ENCODE measurements at places on chromosomes 3 and 15.

DNA sequence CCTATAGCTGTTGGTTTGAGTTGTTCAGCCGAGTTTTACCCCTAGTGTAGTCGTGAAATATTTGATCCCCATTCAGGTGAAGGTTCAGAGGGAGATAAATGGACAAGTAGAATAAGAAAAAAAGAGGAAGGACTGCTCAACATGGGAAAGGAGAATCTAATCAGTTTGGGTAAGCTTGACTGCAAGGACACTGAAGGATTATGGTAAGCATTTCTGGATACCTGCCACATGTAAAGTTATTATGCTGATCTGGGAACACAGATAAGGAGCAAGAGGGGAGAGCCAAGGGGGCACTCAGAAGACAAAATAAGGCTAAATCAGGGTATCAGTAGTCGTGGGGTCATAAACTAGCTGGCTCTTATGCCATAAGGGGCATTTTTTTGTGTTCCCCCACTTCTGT is 49.9 kb downstream of the TFG start:
- DNase-seq, result no peak

DNA sequence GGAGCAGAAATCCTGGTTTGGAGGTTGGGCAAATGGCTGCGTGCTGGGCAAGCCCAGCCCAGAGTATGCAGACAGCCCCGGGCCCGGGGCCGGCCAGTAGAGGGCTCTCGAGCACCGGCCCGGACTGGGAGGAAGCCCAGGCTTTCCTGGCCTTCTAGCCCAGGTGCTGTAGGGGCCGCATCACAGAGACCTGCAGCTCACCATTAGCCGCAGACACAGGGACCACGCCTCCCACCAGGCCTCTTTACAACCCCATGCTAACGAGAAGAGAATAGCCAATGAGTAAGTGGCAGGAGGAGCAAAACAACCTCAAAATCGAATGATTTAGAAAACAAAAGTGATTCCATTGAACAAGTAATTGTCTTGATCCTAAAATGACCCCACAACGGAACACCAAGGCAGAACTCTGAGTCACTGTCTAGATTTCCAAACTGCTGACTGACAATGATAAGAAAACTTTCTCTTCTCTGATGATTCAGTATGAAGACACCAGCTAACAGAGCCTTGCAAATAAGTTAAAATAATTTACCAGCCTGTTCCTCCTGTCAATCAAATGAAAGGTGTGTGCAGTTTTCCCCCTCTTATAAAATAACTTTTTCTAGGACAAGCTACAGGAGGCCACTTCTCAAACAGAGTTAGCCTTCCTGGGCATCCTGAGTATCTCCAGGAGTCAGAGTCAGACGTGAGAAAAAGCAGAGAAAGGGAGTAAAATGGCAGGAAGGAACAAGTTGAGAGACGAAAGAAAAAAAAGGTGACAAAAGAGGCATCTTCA is 102.2 kb downstream of the DGKG start:
- DNase-seq, result peak; percentile 70

- DNase-seq, result no peak
Measured at GRCh38 chr3:110123946-110124345, 786.6 kb upstream of the DPPA4 start.

- no peak for DNase-seq
Measured at GRCh38 chr3:197807969-197808587, 17.0 kb downstream of the LRCH3 start.

DNA sequence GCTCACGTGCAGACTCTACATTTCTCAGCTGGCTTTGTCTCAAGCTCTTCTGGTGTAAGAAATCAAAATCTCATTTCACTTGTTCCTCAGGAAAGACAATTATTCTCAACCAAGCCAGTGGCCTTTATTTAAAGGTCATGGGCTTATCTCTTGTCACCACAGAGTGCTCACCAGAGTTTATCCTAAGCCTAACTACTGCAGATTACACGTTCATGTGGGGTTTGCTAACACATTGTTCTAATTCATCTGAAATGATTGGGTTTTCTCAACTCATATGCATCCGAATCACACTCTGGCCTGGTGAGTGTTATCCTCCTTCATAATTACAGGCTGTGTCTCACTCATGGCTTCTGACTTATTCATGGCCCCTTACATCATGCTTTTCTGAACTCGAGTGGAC is 83.3 kb upstream of the TSC22D2 start:
- DNase-seq, result no peak

GRCh38 chr15:29695489-29696167 is 126.6 kb downstream of the TJP1 start:
- no peak for DNase-seq

GRCh38 chr15:34841262-34841725 is 45.9 kb upstream of the ACTC1 start:
- DNase-seq, result no peak

DNA sequence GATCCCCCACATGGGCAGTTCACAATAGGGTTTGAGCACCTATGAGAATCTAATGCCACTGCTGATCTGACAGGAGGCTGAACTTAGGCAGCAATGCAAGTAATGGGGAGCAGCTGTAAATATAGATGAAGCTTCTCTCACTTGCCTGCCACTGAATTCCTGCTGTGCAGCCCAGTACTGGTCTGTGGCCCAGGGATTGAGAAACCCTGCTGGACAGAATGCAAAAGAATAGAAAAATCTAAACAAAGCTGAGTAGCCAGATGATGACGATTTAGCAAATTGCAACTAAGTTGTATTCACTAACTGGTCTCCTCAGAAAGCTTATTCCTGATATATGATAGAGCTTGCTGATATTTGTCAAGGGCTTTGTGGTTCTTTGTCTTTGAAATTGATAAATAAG is 34.3 kb upstream of the APH1B start:
- DNase-seq, result no peak

- DNase-seq, result no peak
Measured at GRCh38 chr3:66227915-66228314, 7.1 kb downstream of the SLC25A26 start.

DNA sequence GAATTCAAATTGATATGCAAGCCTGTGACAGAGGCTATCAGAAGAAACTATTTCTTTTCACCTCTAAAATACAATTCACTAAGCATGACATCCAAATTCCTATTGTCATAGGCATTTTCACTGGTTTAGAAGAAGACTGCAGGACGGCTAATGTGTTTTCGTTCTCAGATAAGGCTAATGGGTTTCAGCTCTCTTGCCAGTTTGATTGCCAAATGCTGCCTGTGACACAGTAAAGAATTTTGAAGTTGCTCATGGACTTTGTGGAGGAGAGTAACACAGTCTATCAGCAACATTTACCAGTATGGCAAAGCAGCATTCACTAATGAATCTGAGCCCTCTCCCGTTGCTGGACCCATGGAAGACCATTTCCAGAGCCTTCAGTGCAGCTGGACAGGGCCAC is 948.1 kb downstream of the FHIT start:
- no peak for DNase-seq

DNA sequence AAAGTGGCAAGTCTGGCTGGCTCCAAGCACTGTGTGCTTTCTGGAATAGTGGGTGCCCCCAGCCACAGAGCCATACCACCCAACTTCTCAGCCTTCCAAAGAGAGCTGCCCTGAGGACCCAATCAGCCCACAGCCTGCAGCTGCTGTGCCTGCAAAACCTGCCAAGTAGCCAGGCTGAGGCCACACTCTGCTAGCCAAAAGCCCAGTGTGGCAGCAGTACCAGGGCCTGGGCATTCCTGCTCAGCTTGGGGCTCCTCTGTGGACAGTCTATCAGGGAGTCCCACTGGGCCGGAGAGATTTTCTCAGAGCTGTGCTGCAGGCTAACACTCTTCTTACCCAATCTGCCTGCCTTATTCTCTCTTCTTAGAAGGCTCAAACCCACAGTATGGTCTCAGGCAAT is 136.5 kb downstream of the TPRA1 start:
- DNase-seq, result no peak

- DNase-seq, result no peak
Measured at GRCh38 chr3:13950042-13950441, 70.2 kb upstream of the WNT7A start.

DNA sequence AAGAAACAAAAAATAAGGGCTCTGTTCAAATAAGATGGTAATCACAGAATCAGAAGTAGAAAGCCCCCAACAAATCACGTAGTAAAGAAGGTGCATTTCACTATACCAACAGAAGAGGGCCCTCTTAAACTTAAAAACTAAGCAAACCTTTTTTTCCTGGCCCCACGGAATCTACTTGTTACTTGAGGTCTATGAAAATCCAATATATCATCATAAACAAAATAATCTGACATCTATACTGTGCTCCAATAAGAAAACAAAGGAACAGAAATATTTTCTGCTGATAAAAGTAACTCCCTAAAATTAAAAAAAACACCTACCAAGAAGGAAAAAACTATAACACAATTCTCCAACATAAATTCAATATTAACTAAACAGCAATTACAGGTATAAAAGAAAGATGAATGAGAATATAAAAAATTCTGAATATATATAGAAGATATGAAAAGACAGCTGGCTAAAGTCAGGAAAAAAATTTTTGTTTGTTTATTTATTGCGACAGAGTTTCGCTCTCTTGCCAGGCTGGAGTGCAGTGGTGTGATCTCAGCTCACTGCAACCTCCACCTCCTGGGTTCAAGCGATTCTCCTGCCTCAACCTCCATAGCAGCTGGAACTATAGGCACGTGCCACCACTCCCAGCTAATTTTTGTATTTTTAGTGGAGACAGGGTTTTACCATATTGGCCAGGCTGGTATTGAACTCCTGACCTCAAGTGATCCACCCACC is 81.8 kb downstream of the CLASP2 start:
- DNase-seq, result peak; percentile 36

DNA sequence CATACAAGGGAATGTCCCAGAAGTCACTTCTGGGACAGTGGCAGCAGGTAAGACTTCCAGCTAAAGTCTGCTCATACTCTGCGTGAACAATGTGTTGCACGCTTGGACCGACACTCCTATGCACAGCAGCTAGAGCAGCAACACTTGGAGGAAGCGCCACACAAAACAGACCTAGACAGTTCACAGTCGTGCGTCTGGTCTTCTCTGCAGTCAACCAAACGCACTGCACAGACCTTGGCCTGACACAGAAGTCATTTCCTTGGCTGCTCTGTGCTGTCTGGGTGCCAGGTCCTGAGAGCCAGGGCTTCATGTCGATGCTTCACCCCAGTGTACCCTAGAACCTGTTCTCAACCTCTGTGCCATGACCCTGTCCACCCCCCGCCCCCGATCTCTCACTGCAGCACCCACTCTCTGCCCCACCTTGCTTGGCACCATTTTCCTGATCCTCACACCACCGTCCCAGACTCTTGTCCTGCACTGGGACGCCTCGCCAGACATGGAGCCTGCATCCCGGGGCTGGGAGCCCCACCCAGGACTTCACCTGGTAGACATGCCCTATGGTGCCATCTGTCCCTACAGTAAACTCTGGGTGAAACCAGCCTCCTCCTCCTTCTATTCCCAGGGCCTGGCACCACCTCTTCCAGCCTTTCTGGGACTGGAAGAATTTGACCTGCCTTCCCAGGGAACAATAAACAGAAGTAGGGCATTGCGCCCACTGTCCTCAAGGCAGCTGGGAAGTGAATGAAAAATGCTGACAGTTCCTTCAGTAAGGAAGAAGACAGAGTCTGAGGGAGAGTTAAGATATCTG is 3.1 kb downstream of the ATP10A start:
- DNase-seq, result peak; percentile 50

DNA sequence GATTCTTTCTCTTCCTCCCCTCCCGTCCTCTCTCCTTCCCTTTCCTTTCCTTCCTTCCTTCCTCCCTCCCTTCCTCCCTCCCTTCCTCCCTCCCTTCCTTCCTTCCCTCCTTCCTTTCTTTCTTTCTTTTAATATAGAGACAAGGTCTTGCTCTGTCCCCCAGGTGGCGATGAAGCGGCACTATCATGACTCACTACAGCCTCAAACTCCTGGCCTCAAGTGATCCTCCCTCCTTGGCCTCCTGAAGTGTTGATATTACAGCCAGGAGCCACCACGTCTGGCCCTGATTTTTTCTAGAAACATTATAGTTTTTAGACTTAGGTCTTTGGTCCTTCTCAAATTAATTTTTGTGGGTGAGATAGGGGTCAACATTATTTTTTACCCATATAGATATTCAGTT is 15.5 kb downstream of the GRM2 start:
- no peak for DNase-seq

DNA sequence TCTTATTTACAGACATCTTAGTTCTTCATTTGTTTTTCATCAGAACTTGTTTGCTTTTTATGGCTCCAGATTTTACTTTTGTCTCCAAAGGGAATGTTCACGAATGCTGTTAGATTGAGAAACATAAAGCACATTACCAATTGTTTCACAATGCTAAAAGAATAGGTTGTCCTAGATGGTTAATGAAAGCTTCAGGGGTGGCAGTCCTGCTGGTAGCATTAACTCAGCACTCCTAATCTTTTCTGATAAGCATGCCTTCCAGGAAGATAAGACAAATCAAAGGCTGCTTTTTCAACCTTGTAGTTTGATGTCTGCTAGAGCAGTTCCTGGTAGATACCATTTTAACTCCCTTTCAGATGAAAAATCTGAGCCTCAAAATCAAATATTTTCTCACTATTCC is 619.4 kb downstream of the PYDC2 start:
- DNase-seq, result no peak

DNA sequence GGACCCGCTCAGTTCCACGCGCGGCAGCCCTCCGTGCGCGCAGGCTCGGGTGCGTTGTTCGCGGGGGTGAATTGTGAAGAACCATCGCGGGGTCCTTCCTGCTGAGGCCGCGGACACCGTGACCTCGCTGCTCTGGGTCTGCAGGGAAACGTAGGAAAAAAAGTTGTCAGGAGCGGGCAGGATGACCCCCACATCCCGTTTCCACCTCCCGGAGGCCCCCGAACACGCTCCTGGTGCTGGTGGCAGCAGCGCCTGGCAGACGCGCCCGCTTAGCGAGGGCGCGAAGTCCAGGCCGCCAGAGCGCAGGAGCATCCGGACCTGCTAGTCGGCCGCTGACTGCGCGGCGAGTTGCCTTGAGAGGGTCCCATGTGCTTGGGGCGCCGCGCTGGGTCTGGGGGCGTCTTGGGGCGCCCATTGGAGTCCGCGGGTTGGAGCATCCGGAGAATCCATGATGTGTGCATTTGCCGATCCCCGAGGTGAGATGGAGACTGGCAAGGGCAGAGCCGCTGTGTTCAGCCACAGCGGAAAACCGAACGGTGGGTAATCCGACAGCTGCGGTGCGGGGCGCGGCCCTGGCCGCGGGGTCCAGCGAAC is 520 bp downstream of the GREM1 start:
- DNase-seq, result no peak

All from CD4-positive, alpha-beta T cell treated with Interleukin-12 subunit alpha and Interleukin-12 subunit beta, for 1 hour (primary cell).